CD8-positive, alpha-beta T cell (primary cell): ENCODE measurements at places on chromosomes 3 and 15.

DNA sequence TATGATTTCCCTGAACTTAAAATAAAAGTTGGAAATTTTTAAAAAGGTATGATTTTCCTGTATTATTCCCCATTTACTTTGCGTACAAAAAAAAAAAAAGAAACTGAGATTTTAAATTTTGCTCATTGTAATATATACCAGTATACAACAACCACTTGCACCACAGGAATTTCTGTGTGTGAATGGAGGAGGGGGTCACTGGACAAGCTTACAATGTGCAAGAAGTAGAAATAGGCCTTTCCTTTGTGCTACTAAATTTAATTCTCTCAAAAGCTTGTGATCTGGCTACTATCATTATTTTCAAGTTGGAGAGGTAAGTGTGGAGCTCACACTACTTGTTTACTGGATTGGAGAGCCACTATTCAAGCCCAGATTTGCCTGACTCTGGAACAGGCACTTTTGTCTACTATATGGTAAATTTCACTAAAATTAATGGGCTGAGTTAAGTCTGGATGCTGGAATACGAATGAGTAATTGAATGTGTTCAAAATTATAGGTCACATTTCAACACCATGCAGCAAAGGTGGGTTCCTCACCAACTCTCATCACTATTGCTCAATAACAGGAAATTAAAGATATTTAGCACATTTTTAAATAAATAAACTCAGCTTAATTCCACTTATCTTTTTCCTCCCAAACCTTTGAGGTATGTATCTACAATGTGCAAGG, 148.0 kb upstream of the MBNL1 start:
- no peak for DNase-seq

DNA sequence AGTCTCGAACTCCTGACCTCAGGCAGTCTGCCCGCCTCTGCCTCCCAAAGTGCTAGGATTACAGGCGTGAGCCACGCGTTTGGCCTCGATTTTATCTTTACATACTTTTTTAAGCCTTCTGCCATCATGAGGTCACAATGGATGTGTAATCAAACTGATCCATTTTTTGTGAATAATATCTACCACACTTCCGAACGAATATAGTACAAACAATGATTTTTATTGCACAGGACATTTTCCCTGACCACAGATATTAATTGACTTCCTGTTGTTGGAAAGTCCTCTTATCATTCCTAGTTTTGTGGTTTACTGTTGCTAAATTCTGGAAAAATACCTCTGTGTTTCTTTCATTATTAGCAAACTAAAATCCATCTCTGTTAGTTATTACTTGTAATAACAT, 68.9 kb downstream of the MINDY2 start:
- no peak for DNase-seq

DNA sequence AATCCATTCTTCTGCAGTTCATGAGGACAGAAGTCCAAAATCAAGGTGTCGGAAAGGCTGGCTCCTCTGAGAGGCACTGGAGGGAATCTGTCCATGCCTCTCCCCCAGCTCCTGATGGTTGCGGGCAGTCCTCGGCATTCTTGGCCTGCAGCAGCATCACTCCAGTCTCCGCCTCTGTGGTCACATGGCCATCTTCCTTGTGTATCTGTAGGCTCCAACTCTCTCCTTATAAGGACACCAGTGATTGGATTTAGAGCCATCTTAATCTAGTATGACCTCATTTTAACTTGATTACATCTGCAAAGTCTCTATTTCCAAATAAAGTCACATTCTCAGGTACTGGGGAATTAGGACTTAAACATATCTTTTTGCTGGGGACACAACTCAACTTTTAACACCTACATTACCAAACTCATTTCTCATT, 56.0 kb upstream of the FLNB start:
- no peak for DNase-seq

GRCh38 chr3:12938258-12938711, 96.9 kb upstream of the RPL32 start:
- DNase-seq, result no peak

- no peak for DNase-seq
These were observed 298.5 kb downstream of the GBE1 start for GRCh38 chr3:81462921-81463320.

GRCh38 chr15:62976301-62976881, 66.2 kb upstream of the TPM1 start:
- DNase-seq, result no peak

DNA sequence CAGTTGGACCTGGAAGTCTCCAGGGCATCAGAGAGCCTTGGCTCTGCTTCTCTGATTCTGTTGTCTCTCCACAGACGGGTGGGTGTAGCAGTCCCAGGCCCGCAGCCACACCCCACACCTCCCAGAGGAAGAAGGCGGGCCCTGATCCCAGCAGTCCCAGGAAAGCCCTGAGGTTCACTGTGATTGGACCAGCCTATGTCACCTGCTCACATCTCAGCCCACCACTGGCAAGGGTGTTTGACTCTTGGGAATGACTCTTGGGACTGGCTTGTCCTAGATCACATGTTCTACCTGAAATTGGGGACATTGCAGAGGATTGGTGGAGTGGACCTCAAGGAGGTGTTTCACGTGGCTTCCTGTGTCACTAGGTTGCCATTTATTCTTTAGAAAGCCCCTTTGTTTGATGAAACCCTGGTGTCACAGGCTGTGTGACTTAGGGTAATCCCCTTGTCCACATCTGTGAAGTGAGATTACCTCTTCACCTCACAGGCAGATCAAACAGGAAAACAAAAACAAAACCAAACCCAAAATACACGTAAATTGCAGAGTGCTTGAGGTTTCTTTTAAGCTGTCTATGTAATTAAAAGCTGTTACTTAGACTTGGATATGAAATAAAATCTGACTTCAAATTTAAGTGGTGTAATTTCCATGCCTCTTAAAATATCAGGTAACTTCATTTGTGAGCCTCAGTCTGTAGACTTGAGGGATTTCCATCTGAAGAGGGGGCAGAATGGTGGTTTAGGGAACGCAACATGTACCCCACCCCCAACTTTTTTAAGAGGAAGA, 26.7 kb downstream of the FLNB start:
- peak; percentile 33 for DNase-seq

GRCh38 chr3:174276826-174277225, 582.3 kb upstream of the NAALADL2 start:
- DNase-seq, result no peak

- no peak for DNase-seq
These were observed 219.6 kb upstream of the ZPLD1 start for GRCh38 chr3:102215166-102215565.

- no peak for DNase-seq
These were observed 22.4 kb downstream of the SPSB4 start for GRCh38 chr3:141073580-141073979.

DNA sequence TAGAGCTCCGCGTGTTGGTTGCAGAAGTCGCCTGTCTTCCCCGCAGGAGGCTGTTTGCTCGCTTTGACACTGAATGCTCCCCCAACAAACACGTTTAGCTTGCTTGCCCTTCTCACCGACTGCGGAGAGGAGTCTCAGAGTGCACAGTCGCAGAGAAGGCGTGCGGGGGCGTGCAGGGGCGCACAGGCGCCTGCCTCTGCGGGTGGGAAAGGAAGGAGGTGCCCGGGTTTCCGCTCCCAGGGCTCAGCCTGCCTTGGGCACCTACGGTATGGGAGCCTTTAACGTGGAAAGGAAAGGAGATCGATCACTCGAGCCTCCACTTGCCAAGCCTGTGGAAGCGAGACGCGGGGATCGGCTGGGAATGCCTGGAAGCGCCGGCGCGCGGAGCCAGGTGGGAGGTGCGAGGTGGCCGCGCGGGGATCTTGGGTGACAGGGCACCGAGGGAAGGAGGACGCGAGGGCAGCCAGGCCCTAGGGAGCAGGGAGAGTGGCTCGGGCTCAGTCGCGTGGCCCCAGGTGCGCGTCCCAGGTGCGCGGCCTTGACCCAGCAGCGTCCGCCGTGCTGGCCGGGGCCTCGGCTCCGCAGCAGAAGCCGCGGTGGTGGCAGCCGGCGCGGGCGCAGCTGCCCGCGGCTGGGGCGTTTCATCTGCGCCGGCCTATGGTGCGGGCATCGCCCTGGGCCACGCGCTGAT, at the start of gene FAN1:
TSS of gene FAN1 (plus strand) at position 419 of the 691 bp plus-strand sequence. CDS start 749 bp downstream, outside the sequence.
- DNase-seq, result peak; percentile 66

- DNase-seq, result no peak
These were observed 27.5 kb downstream of the APBA2 start for GRCh38 chr15:28913171-28913765.

- DNase-seq, result no peak
These were observed 26.6 kb downstream of the SEMA7A start for GRCh38 chr15:74406992-74407705.

DNA sequence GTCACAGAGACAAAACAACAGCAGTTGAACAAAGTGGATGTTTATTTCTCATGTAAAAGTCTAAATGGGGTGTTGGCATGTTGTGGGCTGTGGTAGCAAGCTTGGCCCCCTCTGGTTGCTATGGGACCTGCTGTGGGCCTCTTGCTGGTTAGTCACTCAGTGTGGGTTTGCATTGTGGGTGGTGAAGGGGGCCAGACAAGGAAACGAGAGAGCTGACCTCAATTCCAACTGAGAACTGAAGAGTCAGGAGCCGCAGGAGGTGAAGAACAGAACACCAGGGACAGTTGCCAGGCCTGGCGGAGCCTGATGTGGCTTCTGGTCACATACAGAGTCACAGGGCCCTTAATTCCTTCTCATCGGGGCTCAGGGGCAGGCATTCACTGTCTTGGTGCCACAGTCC, 1.9 kb upstream of the ADPGK start:
- peak; percentile 81 for DNase-seq

- DNase-seq, result no peak
These were observed 111.8 kb downstream of the SSR3 start for GRCh38 chr3:156443079-156443478.

GRCh38 chr15:66864871-66865281, 162.8 kb downstream of the SMAD6 start:
- DNase-seq, result no peak

DNA sequence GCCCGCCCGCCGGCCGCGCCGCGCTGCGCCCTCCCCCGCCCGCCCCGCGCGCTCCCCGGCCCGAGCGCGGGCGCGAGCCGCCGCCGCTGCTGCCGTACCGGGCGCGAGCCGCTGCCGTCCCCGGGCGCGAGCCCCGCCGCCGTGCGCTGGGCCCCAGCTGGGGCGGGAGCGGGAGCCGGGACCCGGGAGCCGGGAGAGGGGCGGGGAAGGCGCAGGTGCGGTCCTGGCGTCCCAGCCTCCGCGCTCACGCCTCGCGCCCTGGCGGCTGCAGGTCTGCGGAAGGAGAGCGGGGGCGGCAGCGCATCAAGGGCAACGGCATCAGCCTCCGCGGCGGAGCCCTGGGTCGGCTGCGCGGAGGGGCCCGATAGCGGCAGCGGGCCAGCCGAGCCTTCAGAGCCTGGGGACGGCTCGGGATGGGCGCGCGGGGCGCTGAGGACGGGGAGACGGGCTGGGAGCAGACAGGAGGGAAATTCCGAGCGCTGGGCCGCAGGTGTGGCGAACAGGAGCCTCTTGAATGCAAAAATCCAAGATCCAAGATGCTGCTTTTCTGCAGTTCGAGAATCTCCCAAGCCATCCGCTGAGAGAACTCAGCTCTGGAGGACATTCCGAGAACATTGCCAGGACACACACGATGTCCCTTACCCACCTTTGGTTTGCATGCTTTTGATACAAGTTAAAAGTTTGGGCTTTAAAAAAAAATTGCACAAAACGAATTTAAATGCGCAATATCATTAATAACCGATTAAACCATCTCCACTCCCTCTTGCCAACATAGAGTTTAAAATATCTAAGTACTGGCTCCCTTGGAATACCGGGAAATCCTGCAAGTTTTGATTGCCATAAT, 251.1 kb downstream of the TJP1 start:
- DNase-seq, result no peak

DNA sequence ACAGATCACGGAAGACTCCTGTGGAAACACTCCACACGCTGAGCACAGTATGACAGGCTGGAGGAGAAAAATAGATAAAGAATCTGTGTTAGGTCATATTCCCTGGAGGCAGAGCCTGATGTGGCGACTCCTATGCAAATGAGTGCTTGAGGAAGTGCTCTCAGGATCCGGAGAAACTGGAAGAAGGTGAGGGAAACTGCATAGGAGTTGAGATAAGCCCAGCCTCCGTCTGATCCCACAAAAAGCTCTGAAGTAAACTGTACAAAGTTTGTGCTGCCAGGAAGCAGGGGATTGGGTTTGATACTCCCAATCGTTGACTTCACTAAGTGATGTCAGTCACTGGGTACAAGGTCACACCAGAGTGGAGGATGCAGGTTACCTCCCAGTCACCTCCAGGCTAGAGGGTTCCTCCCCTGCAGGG, 33.4 kb downstream of the OSBPL10 start:
- no peak for DNase-seq

- DNase-seq, result no peak
These were observed 21.2 kb downstream of the ZNF710 start for GRCh38 chr15:90022345-90022744.

DNA sequence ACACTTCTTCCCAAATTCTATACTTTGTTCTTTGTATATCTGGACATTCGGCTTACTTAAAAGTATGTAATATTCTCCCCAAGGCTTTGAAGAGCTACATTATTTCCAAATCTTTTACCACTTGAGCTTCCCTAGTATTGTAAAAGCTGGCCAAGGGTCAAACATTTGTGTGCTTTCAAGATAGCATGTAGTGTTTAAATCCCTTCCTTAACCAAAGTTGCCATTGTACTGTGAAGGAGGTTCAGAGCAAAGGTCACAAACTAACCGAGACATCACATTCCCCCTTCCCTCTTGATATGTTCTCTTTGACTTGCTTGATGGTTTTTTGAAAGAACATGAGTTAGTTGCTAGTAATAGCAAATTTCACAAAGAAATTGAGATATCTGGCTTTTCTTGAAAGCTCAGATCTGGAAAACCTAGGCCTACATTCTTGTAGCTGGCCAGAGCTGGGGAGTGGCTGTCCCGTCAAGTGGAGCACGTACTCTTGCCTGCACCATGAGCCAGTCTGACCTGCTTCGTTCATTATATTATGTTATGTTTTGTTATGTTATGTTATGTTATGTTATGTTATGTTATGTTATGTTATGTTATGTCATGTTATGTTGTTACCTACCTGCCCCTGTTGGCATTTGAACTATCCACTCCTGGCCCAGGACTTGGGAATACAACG, 60.2 kb downstream of the FILIP1L start:
- no peak for DNase-seq

DNA sequence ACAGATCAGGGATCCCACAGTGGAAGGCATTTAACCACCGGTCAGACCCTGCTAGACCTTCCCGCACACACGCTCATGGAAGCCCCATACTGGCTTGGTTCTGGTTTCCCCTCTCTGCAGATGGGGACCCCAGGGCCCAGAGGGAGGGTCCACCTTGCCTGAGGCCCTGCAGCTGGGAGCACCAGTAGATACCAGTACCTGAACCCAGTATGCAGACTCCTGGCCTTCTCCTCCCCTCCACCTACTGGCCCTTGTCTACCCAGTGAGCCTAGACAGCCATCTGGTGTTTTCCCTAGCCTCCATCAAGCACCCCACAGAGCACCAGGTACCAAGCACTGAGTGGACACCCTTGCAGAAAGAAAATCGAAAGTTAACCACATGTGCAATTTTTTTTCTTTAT, 65.1 kb downstream of the MEGF11 start:
- DNase-seq, result no peak

GRCh38 chr3:128296469-128297251, 143.4 kb downstream of the EEFSEC start:
- no peak for DNase-seq

GRCh38 chr3:172885704-172886103, 135.2 kb downstream of the ECT2 start:
- DNase-seq, result no peak

- no peak for DNase-seq
These were observed 23.7 kb downstream of the PPP2R3A start for GRCh38 chr3:135989242-135989641.
